ENCODE measurements at places on chromosomes 4 and X.
A peak's percentile ranks its signal among the peaks of the same experiment; 100 is the strongest.

DNA sequence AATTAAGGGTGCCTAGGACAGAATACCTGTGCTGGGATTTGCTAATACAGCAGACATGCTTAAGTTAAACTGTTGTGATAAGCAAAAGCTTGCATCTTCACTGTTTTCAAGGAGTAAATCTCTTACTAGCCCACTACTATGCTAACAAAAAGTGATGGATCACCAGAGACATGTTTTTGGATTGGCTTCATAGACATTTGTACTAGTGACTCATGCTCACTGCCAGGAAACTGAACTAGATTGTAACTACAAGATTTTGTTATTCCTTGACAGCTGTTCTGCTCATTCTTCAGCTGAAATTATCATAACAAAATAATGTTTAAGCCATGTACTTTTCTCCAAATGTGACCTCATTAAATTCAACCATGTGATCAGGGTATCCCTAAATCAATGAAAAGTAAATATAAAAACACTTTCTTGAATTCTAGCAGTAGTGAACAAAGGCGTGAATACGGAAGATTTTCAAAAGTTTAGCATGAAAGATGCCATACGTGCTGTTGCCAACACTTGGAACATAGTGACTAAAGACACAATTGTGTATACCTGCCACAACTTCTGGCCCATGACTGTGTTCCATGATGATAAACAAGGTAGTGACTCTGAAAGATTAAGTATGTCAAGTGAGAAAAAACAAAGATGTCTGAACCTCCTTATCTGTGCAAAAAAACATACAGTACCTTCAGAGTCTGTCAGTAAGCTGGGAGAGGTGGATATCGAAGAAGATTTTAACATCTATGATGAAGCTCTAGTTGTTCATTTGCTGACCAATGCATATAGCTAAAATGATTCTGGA lies 154.0 kb downstream of the BTC start:
- no peaks in the 10 kb centered on the region for H3K4me1 ChIP-seq
- no peak overlapping the region for H3K4me3 ChIP-seq
- peaks cover 10% of the 10 kb centered on the region for H3K27me3 ChIP-seq
- DNase-seq: no peak
- H3K27ac ChIP-seq: no peak overlapping the region

- H3K4me1 ChIP-seq: peaks cover 48% of the 10 kb centered on the region
- H3K27ac ChIP-seq: no peak overlapping the region
- H3K27me3 ChIP-seq: no peaks in the 10 kb centered on the region
- H3K4me3 ChIP-seq: no peak overlapping the region
- peaks cover 16% of the 10 kb centered on the region for H3K36me3 ChIP-seq
Measured at GRCh38 chr4:39950861-39951481, 26.7 kb downstream of the PDS5A start.

DNA sequence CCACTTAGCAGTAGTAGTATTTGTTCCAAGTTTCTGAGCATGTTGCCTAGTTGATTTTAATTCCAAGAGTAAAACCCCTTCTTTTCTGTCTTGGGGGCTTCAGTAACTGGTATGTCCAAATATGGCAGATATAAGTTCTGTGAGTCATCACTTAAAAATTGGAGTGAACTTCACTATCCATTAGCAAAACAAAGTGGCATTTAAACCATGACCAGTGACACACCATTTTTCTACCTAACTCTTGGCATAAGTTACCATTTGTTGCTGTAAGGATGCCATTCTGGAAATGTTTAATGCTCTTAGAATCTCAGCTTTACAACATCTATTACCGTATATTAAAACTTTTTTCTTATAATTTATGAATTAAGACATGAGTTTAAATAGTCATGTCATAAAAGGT lies 102.0 kb downstream of the CBR4 start:
- no peak for DNase-seq
- peaks cover 6% of the 10 kb centered on the region for H3K36me3 ChIP-seq
- H3K4me1 ChIP-seq: peaks cover 1% of the 10 kb centered on the region
- H3K27ac ChIP-seq: no peak overlapping the region

DNA sequence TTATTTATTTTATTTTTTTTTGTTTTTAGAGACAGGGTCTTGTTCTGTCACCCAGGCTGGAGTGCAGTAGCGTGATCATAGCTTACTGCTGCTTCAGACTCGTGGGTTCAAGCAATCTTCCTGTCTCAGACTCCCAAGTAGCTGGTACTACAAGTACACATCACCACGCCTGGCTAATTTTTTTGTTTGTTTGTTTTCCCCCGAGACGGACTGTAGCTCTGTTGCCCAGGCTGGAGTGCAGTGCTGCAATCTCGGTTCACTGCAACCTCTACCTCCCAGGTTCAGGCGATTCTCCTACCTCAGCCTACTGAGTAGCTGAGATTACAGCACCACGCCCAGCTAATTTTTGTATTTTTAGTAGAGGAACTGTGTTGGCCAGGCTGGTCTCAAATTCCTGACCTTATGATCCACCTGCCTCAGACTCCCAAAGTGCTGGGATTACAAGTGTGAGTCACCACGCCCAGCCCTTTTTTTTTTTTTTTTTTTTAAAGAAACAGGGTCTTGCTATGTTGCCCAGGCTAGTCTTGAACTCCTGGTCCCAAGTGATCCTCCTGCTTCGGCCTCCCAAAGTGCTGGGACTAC lies 32.2 kb downstream of the COPS4 start:
- peaks cover 10% of the 10 kb centered on the region for H3K4me1 ChIP-seq
- H3K4me3 ChIP-seq: no peak overlapping the region
- H3K36me3 ChIP-seq: peaks cover 42% of the 10 kb centered on the region
- no peak for DNase-seq

DNA sequence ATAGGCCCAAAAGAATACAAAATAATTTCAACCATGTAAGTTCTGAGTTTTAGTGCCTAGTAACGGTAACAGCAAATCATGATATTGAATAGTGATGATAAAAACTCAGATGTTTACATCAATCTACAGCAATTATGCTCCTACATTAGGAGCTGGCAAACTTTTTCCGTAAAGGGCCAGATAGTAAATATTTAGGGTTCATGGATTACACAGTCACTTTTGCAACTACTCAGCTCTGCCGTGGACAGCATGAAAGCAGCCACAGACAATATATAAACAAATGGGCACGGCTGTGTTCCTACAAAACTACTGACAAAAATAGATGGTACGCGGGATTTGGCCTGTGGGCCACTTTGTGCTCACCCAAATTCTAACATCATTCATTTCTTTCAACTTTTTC lies 167.8 kb upstream of the NAP1L5 start:
- no peaks in the 10 kb centered on the region for H3K4me1 ChIP-seq
- H3K27me3 ChIP-seq: peaks cover 18% of the 10 kb centered on the region
- no peaks in the 10 kb centered on the region for H3K36me3 ChIP-seq
- no peak overlapping the region for H3K4me3 ChIP-seq
- DNase-seq: no peak

DNA sequence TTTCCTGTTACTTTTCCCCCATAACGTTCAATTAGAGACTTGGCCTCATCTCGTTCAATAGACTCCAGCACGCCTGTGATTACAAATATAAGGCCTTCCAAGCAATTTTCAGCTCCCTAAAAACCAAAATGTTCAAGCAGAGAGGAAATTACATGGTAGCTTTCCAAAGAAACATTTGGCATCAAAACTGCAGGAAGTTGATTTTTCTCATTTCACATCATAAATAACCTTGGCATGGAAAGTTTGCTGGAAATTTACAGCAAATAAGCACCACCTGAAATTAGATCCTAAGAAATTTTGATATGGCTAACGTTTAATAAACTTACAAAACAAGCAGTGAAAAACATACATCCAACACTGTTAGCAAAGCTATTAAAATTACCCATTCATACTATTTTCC lies 53.3 kb downstream of the RFC1 start:
- no peaks in the 10 kb centered on the region for H3K4me1 ChIP-seq
- H3K4me3 ChIP-seq: no peak overlapping the region
- H3K36me3 ChIP-seq: peaks cover 24% of the 10 kb centered on the region
- no peak overlapping the region for H3K27ac ChIP-seq
- no peak for DNase-seq
- no peaks in the 10 kb centered on the region for H3K27me3 ChIP-seq

- H3K27me3 ChIP-seq: no peaks in the 10 kb centered on the region
- H3K36me3 ChIP-seq: no peaks in the 10 kb centered on the region
- no peak overlapping the region for H3K27ac ChIP-seq
- H3K4me1 ChIP-seq: no peaks in the 10 kb centered on the region
Measured at GRCh38 chrX:36577006-36577405, 431.2 kb upstream of the FAM47C start.

DNA sequence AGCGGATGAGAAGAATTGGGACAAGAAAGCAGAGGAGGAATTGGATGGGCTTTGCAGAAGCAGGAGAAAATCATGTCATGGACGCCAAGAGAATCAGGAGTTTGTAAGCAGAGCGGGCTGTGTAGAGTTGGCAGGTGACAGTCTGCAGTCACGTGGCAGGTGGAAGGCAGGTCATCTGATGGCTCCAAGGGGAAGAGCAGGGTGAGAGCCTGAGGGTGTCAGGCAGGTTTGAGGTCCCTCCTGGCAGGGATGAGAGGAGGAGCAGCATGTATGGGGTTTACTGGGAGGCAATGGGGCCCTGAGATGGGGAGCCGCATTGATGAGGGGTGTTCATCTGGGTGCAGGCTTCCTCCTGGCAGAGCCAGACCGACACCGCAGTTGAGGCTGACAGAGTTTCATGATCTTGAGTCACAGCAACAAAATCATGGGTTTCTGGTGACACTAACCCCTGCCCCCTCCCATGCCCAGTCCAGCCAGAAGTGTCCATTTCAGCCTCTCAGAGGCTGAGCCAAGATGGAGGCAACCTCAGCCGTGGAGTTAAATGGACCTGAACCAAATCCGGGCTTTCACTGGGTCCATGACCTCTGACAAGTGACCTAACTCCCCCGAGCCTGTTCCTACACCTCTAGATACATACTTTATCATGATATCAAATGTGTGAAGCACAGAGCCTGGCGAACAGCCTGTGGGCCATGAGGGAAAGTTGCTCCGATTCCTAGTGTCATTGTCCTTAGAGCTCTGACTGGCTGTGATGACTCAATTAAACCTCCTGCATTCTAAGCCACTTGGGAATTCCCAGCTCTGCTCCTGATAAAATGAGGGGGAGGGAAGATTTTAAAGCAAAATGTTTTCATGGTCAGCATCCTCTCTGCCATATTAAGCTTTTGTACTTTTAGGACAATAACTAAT lies 36.1 kb downstream of the EVC start:
- peaks cover 4% of the 10 kb centered on the region for H3K27me3 ChIP-seq
- DNase-seq: no peak
- H3K4me1 ChIP-seq: no peaks in the 10 kb centered on the region
- H3K27ac ChIP-seq: no peak overlapping the region
- no peaks in the 10 kb centered on the region for H3K36me3 ChIP-seq
- H3K4me3 ChIP-seq: no peak overlapping the region

GRCh38 chrX:71212536-71212935 lies 10.5 kb upstream of the GJB1 start:
- no peaks in the 10 kb centered on the region for H3K27me3 ChIP-seq
- no peak overlapping the region for H3K4me3 ChIP-seq
- H3K36me3 ChIP-seq: peaks cover 4% of the 10 kb centered on the region
- H3K27ac ChIP-seq: no peak overlapping the region
- no peaks in the 10 kb centered on the region for H3K4me1 ChIP-seq

GRCh38 chrX:90883479-90883878 lies 551.2 kb upstream of the PABPC5 start:
- DNase-seq: no peak
- no peaks in the 10 kb centered on the region for H3K4me1 ChIP-seq
- H3K4me3 ChIP-seq: no peak overlapping the region
- H3K36me3 ChIP-seq: no peaks in the 10 kb centered on the region

DNA sequence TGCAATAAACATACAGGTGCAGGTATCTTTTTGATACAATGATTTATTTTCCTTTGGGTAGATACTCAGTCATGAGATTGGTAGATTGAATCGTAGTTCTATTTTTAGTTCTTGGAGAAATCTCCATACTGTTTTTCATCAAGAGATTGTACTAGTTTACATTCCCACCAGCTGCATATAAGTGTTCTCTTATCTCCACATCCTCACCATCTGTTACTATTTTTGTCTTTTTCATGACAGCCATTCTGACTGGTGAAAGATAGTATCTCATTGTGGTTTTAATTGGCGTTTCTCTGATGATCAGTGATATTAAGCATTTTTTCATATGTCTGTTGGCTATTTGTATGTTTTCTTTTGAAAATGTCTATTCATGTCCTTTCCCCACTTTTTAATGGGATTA lies 202.2 kb downstream of the RAPGEF2 start:
- H3K27me3 ChIP-seq: no peaks in the 10 kb centered on the region
- no peak overlapping the region for H3K27ac ChIP-seq
- peaks cover 22% of the 10 kb centered on the region for H3K36me3 ChIP-seq
- H3K4me3 ChIP-seq: no peak overlapping the region

- H3K36me3 ChIP-seq: no peaks in the 10 kb centered on the region
- H3K4me1 ChIP-seq: peaks cover 93% of the 10 kb centered on the region
- no peak for DNase-seq
- H3K4me3 ChIP-seq: no peak overlapping the region
- peak overlapping the region; percentile 76 for H3K27ac ChIP-seq
- H3K27me3 ChIP-seq: no peaks in the 10 kb centered on the region
Measured at GRCh38 chr4:2791518-2792395, 1.1 kb upstream of the SH3BP2 start.

DNA sequence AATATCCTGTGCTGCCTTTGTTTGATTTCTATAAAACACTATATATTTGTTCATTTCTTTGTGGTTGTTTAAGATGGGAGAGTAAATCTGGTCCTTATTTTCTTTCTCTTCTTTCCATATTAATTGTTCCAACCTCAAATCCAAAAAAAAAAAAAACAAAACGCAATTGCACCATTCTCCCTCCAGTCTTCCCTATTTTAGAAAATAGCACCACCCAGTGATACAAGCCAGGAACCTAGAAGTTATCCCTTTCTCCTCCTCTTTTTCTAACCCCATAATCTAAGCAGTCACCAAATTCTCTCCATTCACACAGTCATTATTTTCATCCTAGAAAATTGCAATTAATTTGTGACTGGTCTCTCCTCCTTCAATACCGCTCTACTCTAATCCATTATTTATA lies 107.8 kb downstream of the GABRA3 start:
- H3K4me1 ChIP-seq: no peaks in the 10 kb centered on the region
- no peak overlapping the region for H3K4me3 ChIP-seq
- no peak for DNase-seq
- H3K36me3 ChIP-seq: no peaks in the 10 kb centered on the region

- no peak for DNase-seq
- no peaks in the 10 kb centered on the region for H3K27me3 ChIP-seq
- no peaks in the 10 kb centered on the region for H3K36me3 ChIP-seq
- no peak overlapping the region for H3K27ac ChIP-seq
- no peak overlapping the region for H3K4me3 ChIP-seq
Measured at GRCh38 chr4:125511715-125512114, 197.0 kb downstream of the FAT4 start.

DNA sequence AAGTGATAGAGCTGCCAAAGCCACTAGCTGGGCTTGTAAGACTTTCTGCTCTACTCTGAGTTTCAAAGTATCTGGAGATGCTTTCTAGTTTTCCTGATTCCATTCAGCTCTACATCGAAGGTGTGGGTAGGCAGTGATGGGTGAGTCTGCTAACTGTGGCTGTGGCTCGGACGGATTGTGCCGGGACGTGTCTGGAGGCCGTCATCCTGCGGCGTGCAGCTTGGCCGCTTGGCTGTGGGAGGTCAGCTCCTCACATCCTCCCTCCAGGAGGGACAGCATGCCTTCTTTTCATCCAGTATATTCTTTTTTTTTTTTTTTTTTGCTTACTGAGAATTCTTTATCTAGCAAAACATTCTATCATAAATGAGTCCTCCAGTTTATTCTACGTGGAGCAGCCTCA lies 77.9 kb upstream of the AADAT start:
- no peaks in the 10 kb centered on the region for H3K4me1 ChIP-seq
- peaks cover 6% of the 10 kb centered on the region for H3K27me3 ChIP-seq
- H3K27ac ChIP-seq: no peak overlapping the region
- H3K4me3 ChIP-seq: no peak overlapping the region

GRCh38 chrX:74085642-74086236 lies 218.2 kb upstream of the ZCCHC13 start:
- H3K36me3 ChIP-seq: peaks cover 19% of the 10 kb centered on the region
- DNase-seq: no peak
- no peak overlapping the region for H3K4me3 ChIP-seq
- no peaks in the 10 kb centered on the region for H3K4me1 ChIP-seq

Data from stimulated activated naive B cell treated with anti-CD40 and anti-IgM and Interleukin-4, amounts not matched to agents 10 μg/mL and 1 μg/mL and 100 μg/mL, for 72 hours (primary cell).